ENCODE measurements at places on chromosomes 12 and 14. TPM values are rescaled to one million over a fixed set of nuclear protein-coding genes. Genes with fewer than 3 reads are reported as not detected.
A peak's percentile ranks its signal among the peaks of the same experiment; 100 is the strongest.

The SLC25A47 gene
- total RNA-seq = not detected

- DNase-seq = no peak
- H3K36me3 ChIP-seq = no peaks in the 10 kb centered on the region
Observed at GRCh38 chr14:68981539-68981976, 2.5 kb upstream of the ACTN1 start.

DNA sequence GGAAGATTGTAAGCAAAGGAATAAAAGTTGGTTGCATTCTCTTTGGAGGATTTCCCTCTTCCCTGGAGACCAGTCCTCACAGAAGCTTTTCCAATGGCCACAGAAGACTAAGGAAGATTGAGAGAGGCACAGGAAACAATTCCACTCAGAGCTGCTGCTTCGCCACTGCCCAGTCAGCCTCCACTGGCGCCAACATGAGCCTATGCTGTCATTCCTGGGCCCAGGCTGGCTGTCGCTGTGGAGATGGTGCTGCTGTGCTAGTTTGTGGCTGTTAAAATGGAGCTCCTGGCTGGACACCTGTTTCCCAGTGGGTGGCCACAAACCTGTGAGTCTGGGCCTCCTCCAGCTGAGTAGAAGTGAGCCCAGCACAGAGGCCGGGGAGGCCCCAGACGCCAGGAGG is 6.6 kb downstream of the P2RX7 start:
- H3K4me3 ChIP-seq = no peak overlapping the region
- H3K27me3 ChIP-seq = no peaks in the 10 kb centered on the region
- H3K36me3 ChIP-seq = no peaks in the 10 kb centered on the region
- DNase-seq = no peak
- no peaks in the 10 kb centered on the region for H3K4me1 ChIP-seq

DNA sequence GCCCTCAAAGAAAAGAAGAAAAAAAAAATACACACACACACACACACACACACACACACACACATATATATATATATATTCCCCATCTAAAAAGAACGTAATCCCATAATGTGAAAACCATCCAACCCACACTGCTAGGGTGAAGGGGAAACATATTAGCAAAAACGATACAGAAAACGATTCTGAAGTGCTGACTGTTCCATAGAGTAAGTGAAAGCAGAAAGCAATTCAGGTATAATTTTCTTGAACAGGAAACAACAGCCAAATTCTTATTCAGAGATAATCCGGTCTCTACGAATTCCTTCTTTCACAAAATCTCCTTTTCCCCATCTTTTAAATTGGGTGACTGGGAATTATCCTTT is 393.5 kb downstream of the NOVA1 start:
- peak overlapping the region; percentile 52 for H3K4me3 ChIP-seq
- H3K27ac ChIP-seq = no peak overlapping the region
- H3K36me3 ChIP-seq = no peaks in the 10 kb centered on the region
- DNase-seq = no peak
- H3K27me3 ChIP-seq = peaks cover 2% of the 10 kb centered on the region
- H3K4me1 ChIP-seq = no peaks in the 10 kb centered on the region

The SLCO1C1 gene
- total RNA-seq = not detected

The SNW1 gene
- total RNA-seq = 68.3 TPM

- H3K36me3 ChIP-seq = peaks cover 3% of the 10 kb centered on the region
- DNase-seq = no peak
- H3K4me1 ChIP-seq = peaks cover 12% of the 10 kb centered on the region
- H3K27ac ChIP-seq = no peak overlapping the region
- H3K4me3 ChIP-seq = peak overlapping the region; percentile 81
Observed at GRCh38 chr12:100199023-100199346, 1.6 kb upstream of the ACTR6 start.

GRCh38 chr12:87758271-87758670 is 270.9 kb downstream of the C12orf50 start:
- H3K4me1 ChIP-seq = no peaks in the 10 kb centered on the region
- no peaks in the 10 kb centered on the region for H3K27me3 ChIP-seq
- DNase-seq = no peak
- H3K4me3 ChIP-seq = no peak overlapping the region
- no peak overlapping the region for H3K27ac ChIP-seq

The MAP3K9 gene
- 4.1 TPM for total RNA-seq

DNA sequence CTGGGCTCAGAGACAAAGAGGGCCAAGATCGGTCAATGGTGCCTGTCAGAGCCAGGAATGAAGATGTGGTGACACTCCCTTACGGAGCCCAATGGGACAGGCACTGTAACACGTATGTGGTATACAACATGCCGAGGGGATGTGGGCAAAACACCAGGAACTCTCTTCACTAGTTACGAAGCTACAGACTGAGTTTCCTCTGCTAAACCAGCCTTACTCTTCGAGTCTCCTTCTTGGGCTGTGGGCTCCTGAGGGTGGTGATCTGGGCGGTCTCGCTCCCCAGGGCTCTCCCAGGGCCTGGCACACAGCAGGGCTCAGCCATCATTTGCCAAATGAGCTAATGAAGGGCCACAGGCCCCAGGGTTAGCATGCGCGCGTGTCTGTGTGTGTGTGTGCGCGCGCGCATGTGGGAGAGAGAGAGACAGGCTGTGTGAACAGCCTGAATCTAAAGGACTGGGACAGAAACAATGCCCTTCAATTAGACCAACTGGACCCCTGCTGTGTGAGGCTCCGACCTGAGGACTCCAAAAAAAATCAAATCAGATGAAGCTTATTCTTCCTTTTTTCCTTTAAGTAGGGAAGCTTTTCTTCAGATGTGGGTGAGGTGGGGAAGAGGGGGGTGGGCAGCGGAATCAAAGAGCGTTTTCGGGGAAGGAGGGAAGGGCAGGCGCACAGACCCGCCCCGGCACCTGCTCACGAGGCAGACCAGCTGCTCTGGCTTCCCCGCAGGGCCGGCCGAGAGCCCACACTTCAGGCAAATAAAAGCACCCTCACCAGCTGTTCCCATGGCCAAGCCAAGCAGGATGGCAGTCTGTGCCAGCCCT is 42.5 kb downstream of the CCDC88C start:
- no peak overlapping the region for H3K27ac ChIP-seq
- H3K36me3 ChIP-seq = no peaks in the 10 kb centered on the region
- peaks cover 15% of the 10 kb centered on the region for H3K4me1 ChIP-seq
- H3K27me3 ChIP-seq = no peaks in the 10 kb centered on the region

DNA sequence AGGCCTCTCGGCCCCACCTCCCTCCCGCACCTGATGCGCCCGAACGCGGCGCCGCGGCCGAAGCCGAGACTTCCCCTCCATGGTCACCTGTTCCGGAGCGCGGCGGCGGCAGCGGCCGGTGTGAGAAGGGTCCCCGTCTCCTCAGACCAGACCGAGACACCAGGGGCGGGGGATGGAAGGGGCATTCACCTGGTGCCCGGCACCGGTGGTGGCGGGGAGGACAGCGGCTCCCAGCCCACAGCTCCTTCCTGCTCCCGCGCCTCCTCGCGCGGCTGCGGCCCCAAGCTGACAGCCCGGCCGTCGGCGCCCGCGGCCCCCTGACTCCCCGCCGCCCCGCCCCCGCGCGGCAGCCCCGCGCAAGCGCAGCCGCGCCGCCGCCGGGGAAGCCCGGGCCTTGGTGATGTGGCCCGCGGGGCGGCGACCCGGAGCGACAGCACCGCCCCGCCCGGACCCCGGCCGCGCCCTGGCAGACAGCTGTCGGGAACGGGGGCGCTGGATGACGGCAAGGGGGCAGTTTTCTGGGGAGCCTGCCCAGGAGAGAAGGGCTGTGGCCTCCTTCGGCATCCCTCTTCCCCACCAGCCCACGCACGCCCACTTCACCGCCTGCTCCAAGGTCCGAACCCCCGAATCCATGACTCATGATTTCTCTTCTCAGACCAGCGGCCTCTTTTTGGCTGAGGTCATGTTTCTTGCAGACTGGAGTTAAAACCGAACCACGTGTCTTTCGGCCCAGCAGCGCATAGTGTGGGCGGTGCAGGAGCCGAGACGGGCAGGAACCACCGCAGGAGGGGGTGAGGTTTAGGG is at the start of gene SLC41A2:
Gene SLC41A2, minus strand, starts transcription at position 290 of the 804 bp plus-strand sequence. CDS start 29,763 bp downstream, outside the sequence.
- H3K27ac ChIP-seq = peak within 1 kb of the TSS; percentile 41
- peaks cover 7% of the 10 kb centered on the region for H3K4me1 ChIP-seq
- no peaks in the 10 kb centered on the region for H3K36me3 ChIP-seq
- H3K27me3 ChIP-seq = peaks cover 4% of the 10 kb centered on the region
- peak; percentile 77 for DNase-seq

DNA sequence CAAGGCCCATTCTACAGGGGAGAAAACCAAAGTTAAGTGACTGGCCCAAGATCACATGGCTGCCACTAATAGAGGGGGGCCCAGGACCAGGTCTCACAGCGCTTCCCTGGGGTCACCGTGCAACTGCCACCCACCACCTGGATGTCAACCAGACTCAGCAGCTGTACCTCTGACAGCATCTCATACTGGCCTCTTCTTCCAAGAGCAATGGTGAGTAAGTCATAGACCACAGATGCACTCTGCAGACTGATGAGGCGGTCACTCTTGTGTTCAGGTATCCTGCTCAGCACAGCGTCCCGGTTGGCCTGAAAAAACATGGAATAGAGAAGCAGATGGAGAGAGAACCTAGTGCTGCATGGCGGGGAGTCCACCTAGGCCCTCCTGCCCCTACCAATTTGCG is 139.9 kb downstream of the TTC7B start:
- H3K36me3 ChIP-seq = peaks cover 5% of the 10 kb centered on the region
- peak overlapping the region; percentile 93 for H3K27ac ChIP-seq
- no peaks in the 10 kb centered on the region for H3K27me3 ChIP-seq

DNA sequence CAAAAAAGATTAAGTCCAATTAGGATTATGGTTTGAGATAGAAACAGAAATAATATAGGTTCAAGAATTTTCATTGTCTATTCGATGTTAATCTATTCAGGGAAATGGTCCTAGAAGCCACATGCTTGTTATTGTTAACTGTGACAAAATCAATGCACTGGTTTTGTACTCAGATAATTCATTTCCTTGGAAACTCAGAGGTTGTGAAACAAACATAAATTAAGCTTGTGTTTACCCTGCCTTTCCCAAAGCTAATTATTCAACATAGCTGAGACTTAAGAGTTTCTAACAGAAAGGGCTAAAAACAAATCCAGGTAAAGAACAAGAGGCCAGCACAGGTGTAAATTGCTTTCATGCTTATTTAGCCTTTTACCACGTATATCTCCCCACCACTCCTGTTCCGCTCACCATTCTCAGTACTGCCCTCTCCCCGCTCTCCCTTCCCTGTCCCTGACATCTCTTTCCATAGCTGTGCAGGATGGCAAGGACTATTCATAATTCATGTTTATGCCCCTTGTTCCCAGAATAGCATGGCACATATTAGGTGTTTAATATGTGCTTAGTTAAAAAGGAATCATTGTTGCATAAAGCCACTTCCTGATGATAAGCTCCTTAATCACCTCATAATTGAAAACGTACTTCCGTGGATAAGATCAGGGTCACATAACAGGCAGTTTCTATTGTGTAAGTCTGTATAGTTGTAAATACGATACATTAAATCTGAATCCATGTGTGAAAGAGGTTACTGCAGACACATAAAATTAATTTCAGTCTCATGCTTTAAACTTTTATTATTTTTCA is 131.8 kb upstream of the USP15 start:
- H3K36me3 ChIP-seq = no peaks in the 10 kb centered on the region
- no peak overlapping the region for H3K4me3 ChIP-seq
- no peak overlapping the region for H3K27ac ChIP-seq
- no peak for DNase-seq
- H3K27me3 ChIP-seq = no peaks in the 10 kb centered on the region

DNA sequence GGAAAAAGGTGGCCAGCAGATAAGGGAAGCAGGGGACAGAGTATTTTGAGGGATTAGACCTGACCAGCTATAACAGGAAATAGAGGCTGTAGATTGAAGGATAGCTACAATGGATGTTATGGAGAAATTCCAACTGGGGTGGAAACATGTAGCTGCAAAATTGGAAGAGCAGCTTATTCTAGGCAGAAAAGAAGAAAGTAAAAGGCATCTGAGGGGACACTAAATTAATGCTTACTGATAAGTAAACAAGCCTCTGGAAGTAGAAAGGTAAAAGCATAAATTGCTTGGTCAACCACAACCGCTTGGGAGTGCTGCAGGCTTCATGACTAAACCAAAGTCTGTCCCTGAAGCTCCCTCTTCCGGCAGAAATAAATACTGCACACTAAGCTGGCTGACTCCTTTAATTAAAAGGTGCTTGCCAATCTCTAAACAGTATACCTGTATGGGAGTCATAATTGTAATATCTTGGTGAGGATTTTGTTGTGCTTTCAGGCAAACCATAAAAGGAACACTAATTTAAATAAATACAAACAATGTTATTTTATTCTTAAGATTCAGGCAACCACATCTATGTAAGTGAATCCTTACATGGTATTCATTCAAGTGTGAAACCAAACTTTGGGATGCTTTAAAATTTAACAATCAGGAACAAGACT is 7.7 kb downstream of the UBC start:
- H3K27me3 ChIP-seq = no peaks in the 10 kb centered on the region
- H3K27ac ChIP-seq = peak overlapping the region; percentile 58
- H3K4me1 ChIP-seq = peaks cover 26% of the 10 kb centered on the region
- peak; percentile 66 for DNase-seq

GRCh38 chr14:75310295-75311111 is 31.9 kb downstream of the FOS start:
- DNase-seq = peak; percentile 94
- H3K27me3 ChIP-seq = no peaks in the 10 kb centered on the region
- H3K4me1 ChIP-seq = peaks cover 23% of the 10 kb centered on the region
- H3K4me3 ChIP-seq = peak overlapping the region; percentile 8
- peak overlapping the region; percentile 63 for H3K27ac ChIP-seq
- H3K36me3 ChIP-seq = no peaks in the 10 kb centered on the region

- peaks cover 20% of the 10 kb centered on the region for H3K4me1 ChIP-seq
- H3K4me3 ChIP-seq = no peak overlapping the region
- peaks cover 2% of the 10 kb centered on the region for H3K36me3 ChIP-seq
- no peak overlapping the region for H3K27ac ChIP-seq
Observed at GRCh38 chr12:51076236-51076930, 7.0 kb downstream of the CSRNP2 start.

The RNASE7 gene
- total RNA-seq = 0.34 TPM

GRCh38 chr12:11134305-11134704 is at the start of gene TAS2R30:
Gene TAS2R30, minus strand, starts transcription at chr12:11134644. Its CDS starts 400 bp downstream, at chr12:11134244.
- H3K27me3 ChIP-seq = no peaks in the 10 kb centered on the region
- H3K27ac ChIP-seq = no peak within 1 kb of the TSS
- DNase-seq = no peak
- peaks cover 4% of the 10 kb centered on the region for H3K4me1 ChIP-seq
- H3K4me3 ChIP-seq = no peak within 1 kb of the TSS
- no peaks in the 10 kb centered on the region for H3K36me3 ChIP-seq
